Fibroblast of skin of back (primary cell): ENCODE measurements at places on chromosomes 16 and 17.
A peak's percentile ranks its signal among the peaks of the same experiment; 100 is the strongest.

GRCh38 chr17:73620414-73620813 is 23.8 kb downstream of the SDK2 start:
- no peak for DNase-seq

- DNase-seq: no peak
These were observed 4.0 kb downstream of the MYBBP1A start for GRCh38 chr17:4551141-4551540.

- DNase-seq: no peak
These were observed 42.9 kb downstream of the PIGL start for GRCh38 chr17:16259926-16260325.

DNA sequence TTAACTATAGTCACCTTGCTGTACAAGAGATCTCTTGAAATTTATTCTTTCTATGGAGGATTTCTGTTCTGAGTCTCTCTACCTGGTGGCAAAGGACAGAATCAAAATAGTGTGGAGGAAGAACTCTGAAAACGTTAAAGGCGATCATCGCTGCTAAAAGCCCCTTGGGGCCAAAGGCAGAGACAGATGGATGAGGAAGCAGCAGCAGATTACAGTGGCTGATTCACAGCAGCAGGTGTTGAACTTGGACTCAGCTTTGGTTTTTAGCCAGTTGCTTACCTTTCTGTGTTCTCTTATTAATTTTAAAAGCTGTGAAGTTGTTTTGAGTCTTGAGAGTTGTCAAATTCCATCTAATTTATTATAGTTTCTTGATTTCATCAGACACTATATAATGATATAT is 956.1 kb upstream of the GOT2 start:
- no peak for DNase-seq

DNA sequence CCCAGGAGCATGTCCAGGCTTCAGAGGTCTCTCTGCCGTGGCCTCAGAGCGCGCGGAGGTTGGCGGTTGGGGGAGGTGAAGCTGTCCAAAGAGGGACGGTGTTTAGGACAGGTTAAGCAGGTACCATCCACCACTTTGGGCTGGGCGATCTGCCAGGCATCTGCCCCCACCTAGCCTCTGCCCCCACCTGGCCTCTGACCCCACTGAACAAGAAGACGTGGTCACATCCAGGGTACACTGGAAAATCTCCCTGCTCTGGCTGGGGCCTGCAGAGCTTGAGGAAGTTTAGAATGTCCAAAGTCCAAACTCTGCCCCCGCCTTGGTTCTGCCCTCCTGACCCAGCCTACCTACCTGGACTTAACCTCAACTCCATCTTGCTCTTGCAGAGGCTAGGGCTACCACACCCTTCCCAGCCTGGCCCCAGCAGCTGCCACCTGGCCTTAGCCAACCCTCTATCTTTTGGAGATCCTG is 1.6 kb downstream of the ITGA3 start:
- no peak for DNase-seq

DNA sequence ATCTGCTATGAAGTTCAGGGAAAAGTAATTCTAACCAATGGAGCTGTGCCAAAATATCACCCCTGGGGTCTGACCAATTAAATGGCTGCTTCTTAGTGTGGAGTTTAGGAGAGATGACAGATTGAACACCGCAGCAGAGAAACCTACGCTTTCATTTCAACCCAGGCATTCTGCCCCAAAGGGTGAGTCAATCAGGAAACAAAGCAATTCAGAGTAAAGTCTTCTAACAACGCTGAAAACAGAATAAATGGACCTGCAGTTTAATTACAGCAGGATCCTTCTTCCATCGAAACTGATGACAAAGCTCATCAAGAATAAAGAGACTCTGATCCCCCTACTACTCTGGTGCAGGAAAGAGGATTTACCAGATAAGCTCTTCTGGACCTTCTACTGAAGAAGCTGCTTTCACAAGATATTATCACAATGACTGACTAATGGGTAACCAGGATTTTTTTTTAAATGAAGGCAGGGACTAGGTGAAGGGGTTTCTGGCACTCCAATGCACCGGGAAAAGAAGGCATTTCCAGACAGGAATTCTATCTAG is 16.7 kb downstream of the RFFL start:
- peak; percentile 26 for DNase-seq

DNA sequence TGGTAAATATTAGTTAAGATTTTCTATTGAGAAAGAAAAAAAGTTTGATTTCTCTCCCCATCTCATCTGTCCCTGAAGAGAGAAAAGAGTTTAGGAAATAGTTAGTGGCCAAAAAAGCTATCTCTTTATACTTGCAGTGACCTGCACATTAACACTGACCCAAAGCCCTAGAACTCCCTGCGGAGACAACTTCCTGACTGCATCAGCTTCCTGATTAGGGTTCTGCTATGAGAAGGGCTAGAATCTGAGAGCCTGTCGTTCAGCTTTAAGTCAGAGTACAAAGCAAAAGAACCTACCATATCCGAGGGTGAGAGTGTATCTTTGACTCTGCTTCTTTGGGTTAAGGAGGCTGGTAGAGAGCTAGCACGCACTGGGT is 24.7 kb downstream of the LIMD2 start:
- peak; percentile 27 for DNase-seq

DNA sequence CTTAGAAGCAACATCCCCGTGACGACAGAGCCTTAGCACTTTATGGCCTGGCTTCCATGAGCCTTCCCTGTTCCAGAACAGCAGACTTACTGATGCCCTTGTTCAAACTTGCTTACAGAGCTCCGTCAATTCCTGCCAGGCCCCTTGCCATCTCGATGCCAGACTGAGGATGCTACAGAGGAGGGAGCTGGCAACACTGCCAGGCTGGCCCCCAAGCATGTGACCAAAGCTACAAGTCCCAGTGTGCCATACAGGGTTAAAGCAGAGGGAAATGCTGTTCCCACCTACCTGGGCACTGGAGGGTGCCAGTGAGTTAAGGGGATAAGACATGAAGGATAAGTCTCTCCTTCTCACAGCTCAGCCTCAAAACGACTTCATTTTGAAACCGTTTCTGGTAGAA is 33.5 kb upstream of the SREBF1 start:
- DNase-seq: no peak

DNA sequence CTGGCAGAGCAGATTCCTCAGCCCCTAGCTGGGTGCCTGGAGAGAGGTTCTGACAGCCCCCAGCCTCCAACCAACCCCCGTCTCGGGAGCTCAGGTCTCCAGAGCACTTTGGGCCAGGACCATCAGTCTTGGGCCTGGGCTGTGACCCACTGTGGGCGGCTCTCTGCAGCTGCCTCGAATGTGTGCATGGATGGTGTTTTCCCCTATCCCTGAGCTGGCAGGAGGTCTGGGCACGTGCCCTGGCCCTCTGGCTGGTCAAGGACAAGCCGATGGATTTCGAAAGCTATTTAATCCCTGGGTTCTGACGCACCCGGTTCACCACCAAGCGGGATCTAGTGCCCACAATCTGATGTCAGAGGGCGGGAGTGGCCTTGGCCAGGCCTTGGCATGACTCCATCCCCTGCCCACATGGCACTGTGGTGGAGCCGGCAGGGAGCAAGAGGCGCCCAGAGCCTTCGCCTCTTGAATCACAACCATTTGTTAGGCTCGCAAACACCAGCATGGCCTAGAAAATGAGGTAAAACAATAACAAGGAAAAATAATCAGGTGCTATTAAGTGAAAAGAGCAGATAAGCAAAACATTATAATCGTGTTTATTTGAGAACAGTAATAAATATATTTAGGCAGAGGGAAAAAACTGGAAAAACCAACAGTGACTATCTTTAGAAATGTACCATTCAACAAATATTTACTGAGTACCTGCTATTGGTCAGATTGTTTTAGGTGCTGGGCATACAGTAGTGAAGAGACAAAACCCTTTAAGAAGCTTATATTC is 69.3 kb upstream of the TOB1 start:
- DNase-seq: no peak

GRCh38 chr17:11954936-11955335 is 42.3 kb downstream of the ZNF18 start:
- no peak for DNase-seq

DNA sequence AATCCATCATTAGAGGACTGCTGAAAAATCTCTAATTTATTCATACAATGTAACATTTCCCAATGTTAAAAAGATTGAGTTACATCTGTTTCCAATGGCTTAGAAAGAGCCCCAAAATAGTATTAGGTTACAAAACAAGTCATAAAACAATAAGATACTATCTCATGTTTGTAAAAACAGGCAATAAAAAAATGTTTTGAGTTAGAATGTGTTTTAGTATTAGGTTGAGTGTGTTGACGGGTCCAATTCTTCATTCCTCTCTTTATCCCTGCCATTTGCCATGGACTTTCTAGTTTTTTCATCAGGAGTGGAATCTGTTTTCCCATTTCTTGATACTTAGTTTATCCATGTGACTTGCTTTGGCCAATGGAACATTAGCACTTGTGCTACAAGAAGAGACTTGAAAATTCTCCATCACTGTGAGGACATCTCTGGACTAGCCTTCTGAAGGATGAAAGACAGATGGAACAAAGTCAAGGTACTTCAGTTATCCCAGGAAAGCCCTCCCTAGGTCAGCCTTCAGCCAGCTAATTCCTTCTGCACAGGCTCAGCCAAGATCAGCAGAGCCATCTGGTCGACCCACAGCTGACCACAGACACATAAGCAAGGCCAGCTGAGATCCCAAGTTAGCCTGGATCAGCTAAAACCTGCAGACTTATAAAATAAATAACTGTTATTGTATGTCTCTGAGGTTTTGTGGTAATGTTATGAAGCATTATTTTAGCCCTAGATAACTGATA is 83.3 kb downstream of the HS3ST3A1 start:
- no peak for DNase-seq

GRCh38 chr17:72226322-72226721 is 105.5 kb downstream of the SOX9 start:
- no peak for DNase-seq

DNA sequence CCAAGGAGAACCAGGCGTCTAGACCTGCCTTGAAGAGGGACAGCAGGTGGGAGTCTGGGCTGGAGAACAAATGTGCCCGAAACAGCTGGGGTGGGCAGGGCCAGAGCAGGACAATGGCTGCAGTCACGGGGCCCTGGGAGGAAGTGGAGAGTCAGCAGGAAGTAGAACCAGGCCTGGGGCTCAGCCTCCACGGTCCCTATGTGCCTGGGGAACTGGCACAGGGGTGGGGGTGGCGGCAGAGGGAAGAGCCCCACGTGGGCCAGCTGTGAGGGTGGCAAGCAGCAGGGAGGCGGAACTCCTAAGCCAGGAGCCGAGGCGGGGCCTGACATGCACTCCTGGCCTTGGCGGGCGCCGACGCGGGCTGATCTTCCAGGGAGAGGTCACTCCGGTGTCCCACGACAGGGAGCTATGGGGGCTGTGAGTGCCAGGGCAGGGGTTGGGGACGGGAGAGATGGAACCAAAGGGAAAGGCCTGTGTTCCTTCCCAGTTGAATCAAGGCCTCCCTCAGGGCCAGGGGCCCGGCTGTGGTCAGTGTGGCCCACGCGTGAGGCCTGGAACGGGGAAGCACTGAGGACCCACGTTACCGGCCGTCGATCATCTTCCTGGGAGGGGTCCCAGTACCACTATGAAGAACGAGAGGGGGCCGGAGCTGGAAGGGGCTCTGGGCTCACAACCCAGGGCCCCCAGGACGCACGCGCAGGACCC is 42.7 kb downstream of the TIMM22 start:
- peak; percentile 30 for DNase-seq

- peak; percentile 53 for DNase-seq
These were observed 22.8 kb downstream of the TEX2 start for GRCh38 chr17:64240261-64240740.

DNA sequence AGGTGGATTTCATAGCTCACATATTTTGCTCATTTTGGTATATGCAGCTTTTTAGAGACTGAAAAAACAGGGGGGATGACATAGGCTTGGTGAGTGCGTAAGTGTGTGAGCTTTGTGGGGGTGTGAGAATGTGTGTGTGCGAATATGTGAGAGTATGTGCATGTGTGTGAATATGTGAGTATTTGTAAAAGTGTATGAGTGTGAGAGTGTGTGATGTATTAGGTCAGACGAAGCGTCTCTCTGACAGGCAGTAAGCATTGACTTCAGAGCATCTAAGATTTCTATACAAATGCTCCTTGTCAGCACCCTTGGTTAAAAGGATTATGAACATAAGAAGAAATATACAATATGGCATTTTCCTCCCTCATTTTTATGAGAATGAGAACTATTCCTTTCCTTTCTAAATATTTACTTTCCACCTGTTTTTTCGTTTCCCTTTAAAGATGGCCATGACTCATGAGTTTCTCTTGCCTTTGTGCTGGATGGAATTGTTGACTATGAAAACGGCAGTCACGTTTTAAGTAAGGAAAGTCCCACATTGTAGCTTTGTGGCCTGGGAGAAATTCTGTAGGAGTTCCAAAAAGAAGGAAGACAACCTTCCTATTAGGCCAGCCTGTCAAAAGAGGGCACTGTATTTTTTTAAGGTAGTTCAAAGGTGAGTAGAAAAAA is 276.4 kb downstream of the FOXL1 start:
- DNase-seq: peak; percentile 43

GRCh38 chr16:49463529-49463928 is 89.9 kb downstream of the C16orf78 start:
- DNase-seq: no peak

DNA sequence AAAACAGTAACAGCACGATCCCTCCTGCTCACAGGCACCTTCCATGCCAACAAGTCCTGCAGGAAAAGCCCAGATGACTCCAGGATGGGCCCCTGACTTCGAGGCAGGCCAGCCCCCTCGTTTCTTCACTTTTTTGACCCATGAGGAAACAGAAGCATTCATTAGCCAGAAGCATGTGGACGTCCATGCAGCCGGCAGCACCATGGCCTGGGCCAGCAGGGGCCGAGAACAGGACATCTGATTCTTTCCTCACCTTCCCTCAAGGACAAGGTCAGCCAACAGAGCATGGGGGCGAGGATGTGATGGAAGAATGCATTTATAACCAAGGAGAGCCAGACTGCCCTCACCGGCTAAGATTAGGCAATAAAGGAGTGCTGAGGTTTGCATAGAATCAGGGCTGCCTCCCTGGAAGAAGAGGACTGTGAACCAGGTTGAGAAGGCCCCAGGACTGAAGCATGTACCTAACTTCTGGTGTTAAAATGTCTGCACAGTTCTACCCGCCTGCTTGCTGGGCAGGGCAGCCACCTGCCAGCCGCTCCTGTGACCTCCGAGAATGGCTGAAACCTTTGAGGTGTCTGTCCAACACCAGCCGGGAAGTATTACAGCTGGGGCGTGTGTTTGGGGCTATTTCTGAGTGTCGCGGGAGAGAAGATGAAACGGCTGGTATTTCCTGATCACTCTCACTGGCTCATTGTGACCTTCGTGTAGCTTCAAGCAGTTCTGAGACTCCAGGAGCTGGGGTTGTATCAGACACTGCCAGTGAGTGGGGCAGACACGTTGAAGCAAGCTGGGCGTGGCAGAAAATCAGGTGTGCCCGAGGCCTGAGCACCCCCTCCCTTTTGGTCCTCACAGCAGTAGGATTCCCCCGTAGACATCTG is 94.0 kb upstream of the TNRC6C start:
- no peak for DNase-seq

- DNase-seq: no peak
These were observed 2.1 kb downstream of the TXNDC11 start for GRCh38 chr16:11740567-11740966.
